ENCODE measurements at places on chromosomes 4 and X.

DNA sequence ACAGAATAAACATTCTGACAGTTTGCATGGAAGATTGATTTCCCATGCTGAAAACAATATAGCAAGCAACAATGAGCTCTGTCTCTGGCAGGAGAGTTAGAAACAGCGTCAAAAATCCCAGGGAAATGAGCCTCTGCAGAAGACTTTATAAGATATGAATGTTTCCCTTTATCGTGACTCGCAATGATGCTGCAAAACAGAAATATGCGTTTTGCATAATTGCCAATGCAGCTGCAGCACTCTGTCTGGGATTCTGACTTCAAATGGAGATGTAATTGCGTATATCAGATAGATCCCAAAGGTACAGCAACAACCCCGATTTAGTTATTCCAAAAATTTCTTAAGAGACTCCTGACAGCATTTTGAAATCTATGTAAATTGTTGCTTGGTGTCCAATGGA is 702.4 kb upstream of the EPHA5 start:
- no peaks in the 10 kb centered on the region for H3K4me1 ChIP-seq
- no peak for DNase-seq
- no peak overlapping the region for H3K4me3 ChIP-seq
- no peak overlapping the region for H3K27ac ChIP-seq

- no peak overlapping the region for H3K4me3 ChIP-seq
- no peaks in the 10 kb centered on the region for H3K36me3 ChIP-seq
- no peak for DNase-seq
These were observed 8.0 kb downstream of the IGFBP7 start for GRCh38 chr4:57102050-57102624.

GRCh38 chrX:39174772-39175417 is 373.6 kb downstream of the MID1IP1 start:
- H3K4me3 ChIP-seq: peak overlapping the region; percentile 9
- H3K27ac ChIP-seq: no peak overlapping the region
- DNase-seq: peak; percentile 16
- no peaks in the 10 kb centered on the region for H3K4me1 ChIP-seq
- no peaks in the 10 kb centered on the region for H3K36me3 ChIP-seq

GRCh38 chr4:6410068-6410467 is 62.3 kb downstream of the PPP2R2C start:
- H3K36me3 ChIP-seq: peaks cover 1% of the 10 kb centered on the region
- peaks cover 43% of the 10 kb centered on the region for H3K27me3 ChIP-seq

- H3K4me3 ChIP-seq: no peak overlapping the region
- H3K27me3 ChIP-seq: no peaks in the 10 kb centered on the region
- no peak overlapping the region for H3K27ac ChIP-seq
- H3K4me1 ChIP-seq: no peaks in the 10 kb centered on the region
- no peak for DNase-seq
These were observed 315.9 kb downstream of the MAPK10 start for GRCh38 chr4:86043755-86044592.

GRCh38 chr4:106565727-106566126 is 197.1 kb upstream of the GIMD1 start:
- no peaks in the 10 kb centered on the region for H3K4me1 ChIP-seq
- H3K36me3 ChIP-seq: no peaks in the 10 kb centered on the region
- no peak overlapping the region for H3K4me3 ChIP-seq
- no peaks in the 10 kb centered on the region for H3K27me3 ChIP-seq
- DNase-seq: no peak
- H3K27ac ChIP-seq: no peak overlapping the region

- no peak overlapping the region for H3K4me3 ChIP-seq
- H3K36me3 ChIP-seq: peaks cover 2% of the 10 kb centered on the region
- no peaks in the 10 kb centered on the region for H3K27me3 ChIP-seq
- no peak overlapping the region for H3K27ac ChIP-seq
- peaks cover 7% of the 10 kb centered on the region for H3K4me1 ChIP-seq
These were observed 30.4 kb upstream of the LAMP2 start for GRCh38 chrX:120499301-120500072.

DNA sequence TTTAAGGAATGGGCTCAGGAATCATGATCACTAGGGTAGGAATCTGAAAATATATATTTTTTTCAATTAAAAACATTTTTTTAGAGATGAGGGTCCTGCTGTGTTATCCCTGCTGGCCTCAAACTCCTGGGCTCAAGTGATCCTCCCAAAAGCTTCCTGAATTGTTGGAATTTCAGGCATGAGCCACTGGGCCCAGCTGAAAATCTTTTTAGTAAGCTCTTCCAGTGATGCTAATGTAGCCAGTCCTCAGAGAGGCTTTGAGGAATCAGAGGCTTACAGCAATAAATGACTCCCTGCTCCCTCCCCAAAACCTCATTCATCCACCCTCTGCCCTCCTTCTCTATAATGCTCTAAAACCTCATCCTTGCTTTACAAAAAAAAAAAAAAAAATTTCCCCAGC is 129.5 kb downstream of the ZIC3 start:
- H3K4me1 ChIP-seq: no peaks in the 10 kb centered on the region
- no peak overlapping the region for H3K4me3 ChIP-seq
- no peaks in the 10 kb centered on the region for H3K36me3 ChIP-seq
- no peak overlapping the region for H3K27ac ChIP-seq

- no peak for DNase-seq
- H3K27ac ChIP-seq: no peak overlapping the region
These were observed 86.2 kb downstream of the NPFFR2 start for GRCh38 chr4:72118017-72118416.

- peaks cover 10% of the 10 kb centered on the region for H3K27me3 ChIP-seq
- H3K4me3 ChIP-seq: no peak overlapping the region
- no peak overlapping the region for H3K27ac ChIP-seq
- DNase-seq: no peak
- H3K36me3 ChIP-seq: no peaks in the 10 kb centered on the region
- no peaks in the 10 kb centered on the region for H3K4me1 ChIP-seq
These were observed 45.9 kb upstream of the ALG13 start for GRCh38 chrX:111634823-111635729.

GRCh38 chr4:77178560-77178959 is 21.6 kb downstream of the CCNG2 start:
- H3K27me3 ChIP-seq: peaks cover 44% of the 10 kb centered on the region
- no peak overlapping the region for H3K27ac ChIP-seq
- no peak overlapping the region for H3K4me3 ChIP-seq
- no peak for DNase-seq
- H3K4me1 ChIP-seq: no peaks in the 10 kb centered on the region

GRCh38 chr4:112206431-112206830 is 25.2 kb upstream of the AP1AR start:
- H3K36me3 ChIP-seq: no peaks in the 10 kb centered on the region
- H3K27ac ChIP-seq: no peak overlapping the region
- H3K4me3 ChIP-seq: no peak overlapping the region
- H3K4me1 ChIP-seq: no peaks in the 10 kb centered on the region
- no peaks in the 10 kb centered on the region for H3K27me3 ChIP-seq
- no peak for DNase-seq

DNA sequence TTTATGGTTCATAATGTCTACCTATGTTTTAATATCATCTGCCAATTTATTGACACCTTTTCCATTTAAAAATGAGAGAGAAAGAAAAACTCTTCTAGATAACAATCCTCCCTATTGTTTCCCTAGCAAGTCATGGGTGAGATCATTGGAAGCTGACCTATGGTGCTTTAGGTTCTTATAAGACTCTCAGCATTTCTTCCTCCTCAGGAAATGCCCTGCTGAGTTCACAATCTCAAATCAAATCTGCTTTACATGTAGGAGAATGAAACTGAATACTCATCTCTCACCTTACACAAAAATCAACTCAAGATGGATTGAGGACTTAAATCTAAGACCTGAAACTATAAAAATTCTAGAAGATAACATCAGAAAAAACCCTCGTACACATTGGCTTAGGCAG is 267.4 kb downstream of the RAPGEF2 start:
- H3K4me1 ChIP-seq: no peaks in the 10 kb centered on the region
- H3K27me3 ChIP-seq: peaks cover 50% of the 10 kb centered on the region
- no peak for DNase-seq

GRCh38 chrX:135295238-135295943 is 13.9 kb upstream of the ETDC start:
- peak overlapping the region; percentile 89 for H3K27ac ChIP-seq
- H3K27me3 ChIP-seq: no peaks in the 10 kb centered on the region
- peaks cover 20% of the 10 kb centered on the region for H3K4me1 ChIP-seq
- H3K36me3 ChIP-seq: peaks cover 11% of the 10 kb centered on the region

DNA sequence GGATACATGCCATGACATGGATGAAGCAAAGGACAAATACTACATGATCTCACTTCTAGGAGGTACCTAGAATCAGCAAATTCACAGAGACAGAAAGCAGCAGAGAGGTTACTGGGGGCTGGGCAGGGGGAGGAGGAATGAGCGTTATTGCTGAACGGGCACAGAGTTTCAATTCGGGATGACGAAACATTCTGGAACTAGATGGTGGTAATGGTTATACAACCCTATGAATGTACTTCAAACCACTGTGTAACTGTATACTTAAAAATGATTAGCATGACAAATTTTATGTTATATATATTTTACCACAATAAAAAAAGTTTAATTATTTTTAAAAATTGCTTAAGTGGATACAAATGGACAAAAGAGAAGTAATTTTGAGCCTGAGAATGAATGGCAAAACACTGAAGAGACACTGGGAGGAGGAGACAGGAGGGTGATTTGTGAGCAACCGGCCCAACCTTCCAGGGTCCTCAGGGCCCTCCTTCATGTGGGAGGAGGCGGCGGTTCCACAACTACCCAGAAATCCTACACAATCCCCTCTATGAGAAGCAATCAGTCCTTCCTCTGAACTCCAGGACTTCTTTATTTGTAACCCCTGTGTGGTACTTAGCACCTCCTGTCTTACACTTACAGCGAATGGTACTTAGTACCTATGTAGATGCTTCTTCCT is 14.1 kb downstream of the ACSL1 start:
- peaks cover 5% of the 10 kb centered on the region for H3K36me3 ChIP-seq
- DNase-seq: no peak
- H3K27ac ChIP-seq: no peak overlapping the region
- peaks cover 55% of the 10 kb centered on the region for H3K4me1 ChIP-seq

DNA sequence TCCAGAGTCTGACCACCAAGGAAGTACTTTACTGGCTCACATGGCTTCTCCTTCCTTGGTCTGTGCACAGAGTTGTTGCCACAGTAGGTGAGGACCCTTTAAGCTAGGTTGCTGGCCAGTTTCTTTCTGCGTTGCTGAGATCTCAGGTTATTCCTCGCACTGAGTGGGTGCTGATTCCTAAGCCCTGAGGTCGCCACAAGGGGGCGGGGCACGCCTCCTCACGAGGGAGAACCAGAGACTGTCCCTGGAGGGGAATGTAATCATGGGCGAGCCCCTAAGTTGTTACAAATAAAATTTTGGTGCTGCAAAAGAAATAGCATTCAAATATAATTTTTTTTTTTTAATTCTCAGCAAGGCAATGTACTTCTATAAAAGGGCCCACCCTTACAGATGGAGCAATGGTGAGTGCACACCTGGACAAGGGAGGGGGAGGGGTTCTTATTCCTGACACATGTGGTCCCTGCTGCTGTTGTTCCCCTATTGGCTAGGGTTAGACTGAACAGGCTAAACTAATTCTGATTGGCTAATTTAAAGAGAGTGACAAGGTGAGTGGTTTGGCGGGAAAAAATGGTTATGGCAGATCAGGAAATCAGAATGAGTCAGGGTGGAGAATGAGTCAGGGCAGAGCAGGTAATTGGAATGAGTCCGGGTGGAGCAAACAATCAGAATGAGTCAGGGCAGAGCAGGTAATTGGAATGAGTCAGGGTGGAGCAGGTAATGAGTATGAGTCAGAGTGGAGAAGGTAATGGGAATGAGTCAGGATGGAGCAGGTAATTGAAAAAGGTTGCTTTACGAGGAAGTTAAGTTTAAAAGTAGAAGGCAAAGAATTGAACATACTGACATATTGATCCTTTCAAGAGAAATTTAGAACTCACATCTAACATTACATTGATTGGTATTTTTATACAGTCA is 107.5 kb downstream of the VSIG4 start:
- no peaks in the 10 kb centered on the region for H3K36me3 ChIP-seq
- peaks cover 12% of the 10 kb centered on the region for H3K4me1 ChIP-seq
- H3K27ac ChIP-seq: peak overlapping the region; percentile 52
- no peak overlapping the region for H3K4me3 ChIP-seq
- H3K27me3 ChIP-seq: no peaks in the 10 kb centered on the region
- no peak for DNase-seq

DNA sequence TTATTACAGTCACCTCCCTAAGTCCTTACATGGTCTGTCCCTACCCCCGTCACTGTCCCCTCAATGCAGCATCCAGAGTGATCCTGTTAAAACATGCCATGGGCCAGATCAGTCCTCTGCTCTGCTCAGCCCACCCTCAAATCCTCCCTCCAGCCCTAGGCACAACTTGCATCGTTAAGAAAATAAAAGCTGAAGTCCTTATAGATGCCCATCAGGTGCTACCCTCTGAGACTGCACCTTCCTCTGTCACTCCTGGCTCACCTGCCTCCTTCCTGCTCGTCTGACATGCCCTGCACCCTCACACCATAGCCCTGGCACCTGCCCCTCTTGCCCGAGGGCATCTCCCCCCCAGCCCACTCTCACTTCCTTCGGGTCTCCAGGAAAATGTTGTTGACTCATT is 4.1 kb downstream of the STK32B start:
- H3K4me3 ChIP-seq: no peak overlapping the region
- H3K36me3 ChIP-seq: peaks cover 2% of the 10 kb centered on the region
- H3K27me3 ChIP-seq: peaks cover 69% of the 10 kb centered on the region
- peaks cover 9% of the 10 kb centered on the region for H3K4me1 ChIP-seq

- no peaks in the 10 kb centered on the region for H3K4me1 ChIP-seq
- H3K36me3 ChIP-seq: no peaks in the 10 kb centered on the region
- DNase-seq: no peak
- H3K27me3 ChIP-seq: no peaks in the 10 kb centered on the region
These were observed 25.1 kb downstream of the EPHA5 start for GRCh38 chr4:65645185-65645584.

- no peak overlapping the region for H3K4me3 ChIP-seq
- H3K4me1 ChIP-seq: peaks cover 20% of the 10 kb centered on the region
- no peak overlapping the region for H3K27ac ChIP-seq
- no peaks in the 10 kb centered on the region for H3K27me3 ChIP-seq
These were observed 11.2 kb downstream of the CHST7 start for GRCh38 chrX:46584736-46585135.

GRCh38 chrX:150253959-150254620 is 109.0 kb upstream of the MAMLD1 start:
- no peak overlapping the region for H3K27ac ChIP-seq
- H3K27me3 ChIP-seq: no peaks in the 10 kb centered on the region
- H3K4me1 ChIP-seq: peaks cover 12% of the 10 kb centered on the region
- no peaks in the 10 kb centered on the region for H3K36me3 ChIP-seq

- no peak for DNase-seq
- no peak overlapping the region for H3K4me3 ChIP-seq
- H3K27me3 ChIP-seq: peaks cover 81% of the 10 kb centered on the region
- H3K27ac ChIP-seq: no peak overlapping the region
- no peaks in the 10 kb centered on the region for H3K36me3 ChIP-seq
These were observed 131.6 kb downstream of the GATB start for GRCh38 chr4:151629097-151629783.

- no peaks in the 10 kb centered on the region for H3K4me1 ChIP-seq
- no peak overlapping the region for H3K27ac ChIP-seq
- DNase-seq: no peak
- no peak overlapping the region for H3K4me3 ChIP-seq
These were observed 30.9 kb downstream of the RASSF6 start for GRCh38 chr4:73589261-73589847.

- DNase-seq: no peak
- H3K27me3 ChIP-seq: no peaks in the 10 kb centered on the region
- no peak overlapping the region for H3K27ac ChIP-seq
- H3K4me1 ChIP-seq: no peaks in the 10 kb centered on the region
These were observed 728.1 kb upstream of the MAGEB2 start for GRCh38 chrX:29487214-29487613.

All from central memory CD8-positive, alpha-beta T cell (primary cell).